ENCODE measurements at places on chromosomes 6 and 20.

- no peak for DNase-seq
Observed at GRCh38 chr6:112663698-112664097, 316.6 kb downstream of the RFPL4B start.

- DNase-seq: no peak
Observed at GRCh38 chr20:11542645-11543044, 375.0 kb upstream of the BTBD3 start.

DNA sequence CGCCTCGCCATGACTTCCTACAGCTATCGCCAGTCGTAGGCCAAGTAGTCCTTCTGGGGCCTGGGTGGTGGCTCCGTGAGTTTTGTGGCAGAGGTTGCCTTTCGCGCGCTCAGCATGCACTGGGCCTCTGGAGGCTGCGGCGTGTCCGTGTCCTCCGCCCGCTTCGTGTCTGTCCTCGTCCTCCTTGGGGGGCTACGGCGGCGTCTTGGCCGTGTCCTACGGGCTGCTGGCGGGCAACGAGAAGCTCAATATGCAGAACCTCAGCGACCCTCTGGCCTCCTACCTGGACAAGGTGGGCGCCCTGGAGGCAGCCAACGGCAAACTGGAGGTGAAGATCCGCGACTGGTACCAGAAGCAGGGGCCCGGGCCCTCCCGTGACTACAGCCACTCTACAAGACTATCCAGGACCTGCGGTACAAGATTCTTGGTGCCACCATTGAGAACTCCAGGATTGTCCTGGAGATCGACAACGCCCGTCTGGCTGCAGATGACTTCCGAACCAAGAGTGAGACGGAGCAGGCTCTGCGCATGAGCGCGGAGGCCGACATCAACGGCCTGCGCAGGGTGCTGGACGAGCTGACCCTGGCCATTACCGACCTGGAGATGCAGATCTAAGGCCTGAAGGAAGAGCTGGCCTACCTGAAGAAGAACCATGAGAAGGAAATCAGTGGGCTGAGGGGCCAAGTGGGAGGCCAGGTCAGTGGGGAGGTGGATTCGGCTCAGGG, 296.3 kb downstream of the OGFRL1 start:
- DNase-seq: no peak

- DNase-seq: no peak
Observed at GRCh38 chr20:12072954-12073264, 155.2 kb downstream of the BTBD3 start.

DNA sequence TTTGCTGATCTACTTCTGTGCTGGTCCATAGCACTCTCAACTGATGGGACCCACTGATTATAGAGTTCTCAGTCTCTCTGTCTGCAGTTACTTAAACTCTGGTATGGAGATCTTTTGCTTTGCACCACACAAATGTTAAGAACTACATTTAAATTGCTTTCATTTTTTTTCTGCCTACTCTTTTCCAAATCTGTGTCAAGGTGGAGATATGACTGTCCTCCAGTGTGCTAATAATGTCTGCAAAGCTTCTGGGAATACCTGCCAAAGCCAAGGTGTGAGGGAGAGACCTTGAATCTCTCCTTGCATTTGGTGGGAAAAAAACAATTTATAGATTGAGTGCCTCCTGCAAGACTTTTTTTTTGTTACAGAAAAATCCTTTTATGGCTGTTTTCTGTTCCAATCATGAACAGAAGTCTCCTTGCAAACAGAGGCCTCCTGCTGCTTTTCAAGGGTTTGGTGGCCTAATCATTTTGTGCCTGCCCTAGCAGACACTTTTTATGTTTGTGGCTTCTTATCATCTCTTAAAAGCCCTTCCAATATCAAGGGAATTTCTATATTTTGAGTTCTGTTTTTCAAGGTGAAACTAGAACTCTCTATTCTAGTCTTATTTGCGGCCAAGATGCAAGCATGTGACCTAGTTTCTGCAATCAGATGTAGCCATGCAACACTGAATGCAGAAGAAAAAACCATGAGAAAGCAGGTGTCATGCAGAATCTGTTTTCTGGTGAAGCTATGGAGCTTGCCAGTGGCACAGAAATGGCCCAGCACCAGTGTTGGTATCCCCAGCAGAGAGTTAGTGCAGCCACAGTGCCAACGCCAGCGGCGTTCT, 23.2 kb upstream of the AKIRIN2 start:
- DNase-seq: no peak

DNA sequence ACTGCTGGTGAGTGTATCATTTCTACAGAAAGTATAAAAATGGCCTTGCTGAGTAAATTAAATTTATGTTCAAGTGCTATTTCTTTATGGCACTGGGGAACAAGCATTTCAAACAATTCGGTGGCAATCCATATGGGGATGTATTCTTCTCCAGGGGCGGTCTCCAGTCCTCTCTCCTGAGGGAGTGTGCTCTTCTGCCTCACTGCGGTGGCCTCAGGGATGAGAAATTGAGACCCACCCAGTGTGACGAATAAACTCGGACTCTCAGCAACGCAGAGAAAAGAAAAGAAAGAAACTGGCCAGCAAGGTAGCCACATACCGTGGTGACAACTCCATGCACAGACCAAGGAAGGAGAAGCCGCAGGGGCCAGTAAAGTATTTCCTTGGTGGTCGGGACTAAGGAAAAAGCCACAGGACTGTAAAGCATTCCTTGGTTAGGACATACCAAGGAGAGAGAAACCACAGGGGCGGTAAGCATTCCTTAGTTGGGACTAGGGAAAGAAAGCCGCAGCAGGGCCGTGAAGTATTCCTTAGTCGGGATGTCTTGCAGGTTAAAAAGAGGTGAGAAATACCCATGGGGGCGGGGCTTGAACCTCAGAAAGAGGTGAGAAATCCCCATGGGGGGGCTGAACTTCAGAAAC, 13.6 kb upstream of the GOPC start:
- DNase-seq: no peak

DNA sequence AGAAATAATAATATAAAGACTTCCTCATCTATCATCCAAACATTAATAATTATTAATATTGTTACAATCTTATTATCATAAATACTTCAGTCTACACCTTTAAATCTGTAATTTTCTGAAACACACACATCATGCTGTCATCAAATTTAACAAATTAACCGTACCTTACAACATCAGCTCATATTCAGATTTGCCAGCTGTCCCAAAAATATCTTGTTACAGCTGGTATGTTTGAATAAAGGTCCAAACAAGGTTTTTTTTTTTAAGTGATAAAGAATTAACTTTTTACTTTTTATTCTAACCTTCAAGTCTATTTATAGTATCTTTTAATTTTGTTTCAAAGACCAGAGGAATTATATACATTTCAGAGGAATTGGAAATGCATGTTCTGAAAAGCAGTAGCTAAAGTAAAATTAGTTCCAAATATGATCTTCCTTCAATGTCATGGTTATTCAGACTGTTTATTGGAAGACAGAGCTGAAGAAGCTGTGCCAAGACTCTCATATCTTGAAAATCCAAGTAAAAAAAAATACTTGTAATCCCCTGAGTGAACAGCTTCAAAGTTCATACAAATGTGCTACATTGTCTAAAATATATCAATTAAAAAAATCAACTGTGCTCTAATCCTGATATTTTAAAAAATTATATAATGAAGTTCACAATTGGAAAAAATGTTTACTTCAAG, 161.7 kb upstream of the BMP5 start:
- DNase-seq: no peak

All from DND-41 (cell line).